ENCODE measurements at places on chromosomes 1 and 21.

GRCh38 chr1:59669752-59670312 is 144.9 kb upstream of the HOOK1 start:
- H3K4me3 ChIP-seq: no peak overlapping the region
- no peaks in the 10 kb centered on the region for H3K36me3 ChIP-seq
- no peak for DNase-seq
- no peaks in the 10 kb centered on the region for H3K27me3 ChIP-seq
- H3K27ac ChIP-seq: no peak overlapping the region
- no peaks in the 10 kb centered on the region for H3K4me1 ChIP-seq

GRCh38 chr21:44051462-44051941 is 39.4 kb downstream of the TRAPPC10 start:
- no peaks in the 10 kb centered on the region for H3K36me3 ChIP-seq
- no peaks in the 10 kb centered on the region for H3K27me3 ChIP-seq
- no peak for DNase-seq
- H3K4me1 ChIP-seq: no peaks in the 10 kb centered on the region
- H3K4me3 ChIP-seq: no peak overlapping the region

DNA sequence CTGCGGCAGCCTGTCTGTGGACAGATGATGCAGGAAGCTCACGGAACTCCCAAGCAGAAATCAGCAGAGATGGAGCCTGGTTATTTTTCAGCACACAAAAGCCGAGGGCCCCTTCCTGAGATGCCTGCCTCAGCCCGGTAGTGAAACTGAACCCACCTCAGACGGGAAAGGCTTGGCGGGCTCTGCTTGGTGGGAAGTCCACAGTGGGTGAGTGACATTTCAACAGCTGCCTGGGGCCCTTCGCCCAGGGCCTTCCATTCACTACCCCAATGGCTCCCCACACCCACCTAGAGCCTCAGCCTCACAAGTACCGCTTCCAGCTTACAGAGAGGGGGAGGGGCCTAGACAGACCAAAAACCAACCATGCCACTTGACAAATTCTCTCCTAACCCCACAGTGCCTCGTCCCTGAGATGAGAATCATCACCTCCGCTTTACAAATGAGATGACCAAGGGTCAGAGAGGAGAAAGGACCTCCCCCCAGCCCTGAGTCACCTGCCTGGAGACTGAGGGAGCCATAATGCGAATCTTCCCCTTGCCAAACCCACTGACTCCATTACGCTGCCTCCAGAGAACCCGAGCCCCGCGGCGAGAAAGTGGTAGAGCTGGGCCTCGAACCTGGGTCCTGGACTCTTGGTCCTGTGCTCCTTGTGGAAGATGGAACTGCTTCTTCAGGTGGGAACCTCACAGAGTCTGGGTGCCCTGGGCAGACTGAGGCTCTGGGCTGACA is 3.4 kb upstream of the ECE1 start:
- DNase-seq: no peak
- H3K36me3 ChIP-seq: no peaks in the 10 kb centered on the region
- no peak overlapping the region for H3K4me3 ChIP-seq
- H3K27me3 ChIP-seq: no peaks in the 10 kb centered on the region
- peak overlapping the region; percentile 94 for H3K27ac ChIP-seq

GRCh38 chr1:189237008-189237407 is 1240.7 kb downstream of the BRINP3 start:
- no peaks in the 10 kb centered on the region for H3K27me3 ChIP-seq
- H3K4me1 ChIP-seq: no peaks in the 10 kb centered on the region
- no peak overlapping the region for H3K27ac ChIP-seq
- no peak for DNase-seq
- no peak overlapping the region for H3K4me3 ChIP-seq

All from PC-9 (cell line).